ENCODE measurements at places on chromosomes 5 and 9.

DNA sequence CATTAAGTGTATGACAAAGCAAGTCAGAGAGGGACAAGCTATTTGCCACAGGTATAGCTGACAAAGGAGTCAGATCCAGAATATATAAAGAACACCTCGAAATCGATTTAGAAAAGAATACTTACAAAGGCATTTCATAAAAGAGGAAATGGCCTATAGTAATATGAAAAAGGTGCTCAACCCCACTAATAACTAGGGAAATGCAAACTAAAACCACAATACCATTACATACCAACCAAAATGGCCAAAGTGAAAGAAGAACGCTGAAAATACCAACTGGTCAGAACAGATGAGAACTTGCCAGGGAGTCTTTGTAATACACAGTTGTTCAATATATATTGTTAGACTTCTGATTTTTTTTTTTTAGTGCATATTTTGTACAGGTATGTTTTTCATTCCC is 152.9 kb downstream of the CDC42SE2 start:
- no peak for DNase-seq

GRCh38 chr5:8825139-8825757 is 720.6 kb downstream of the SEMA5A start:
- DNase-seq = no peak

GRCh38 chr5:143445776-143446175 is 42.3 kb upstream of the NR3C1 start:
- no peak for DNase-seq

DNA sequence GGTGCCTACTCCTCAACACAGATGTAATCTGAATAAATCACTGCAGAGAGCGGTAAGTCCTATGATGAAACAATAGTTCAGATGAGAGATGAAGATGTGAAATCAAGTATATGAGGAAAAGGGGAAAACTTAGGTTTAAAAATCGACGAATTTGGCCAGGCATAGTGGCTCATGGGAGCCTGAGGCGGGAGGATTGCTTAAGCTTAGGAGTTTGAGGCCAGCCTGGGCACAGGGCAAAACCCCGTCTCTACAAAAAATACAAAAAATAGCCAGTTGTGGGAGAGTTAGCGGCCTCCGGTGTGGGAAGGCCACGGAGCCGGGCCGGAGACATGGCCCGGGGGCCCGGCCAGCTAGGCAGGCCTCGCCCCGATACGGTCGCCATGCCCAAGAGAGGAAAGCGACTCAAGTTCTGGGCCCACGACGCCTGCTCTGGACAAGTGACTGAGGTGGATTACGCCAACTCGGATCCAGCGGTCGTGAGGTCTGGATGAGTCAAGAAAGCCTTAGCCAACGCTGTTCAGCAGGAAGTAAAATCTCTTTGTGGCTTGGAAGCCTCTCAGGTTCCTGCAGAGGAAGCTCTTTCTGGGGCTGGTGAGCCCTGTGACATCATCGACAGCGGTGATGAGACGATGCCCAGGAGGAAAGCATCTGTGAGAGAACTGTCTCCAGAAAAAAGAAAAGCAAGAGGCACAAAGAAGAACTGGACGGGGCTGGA is 62.8 kb upstream of the SUB1 start:
- DNase-seq = peak; percentile 80

DNA sequence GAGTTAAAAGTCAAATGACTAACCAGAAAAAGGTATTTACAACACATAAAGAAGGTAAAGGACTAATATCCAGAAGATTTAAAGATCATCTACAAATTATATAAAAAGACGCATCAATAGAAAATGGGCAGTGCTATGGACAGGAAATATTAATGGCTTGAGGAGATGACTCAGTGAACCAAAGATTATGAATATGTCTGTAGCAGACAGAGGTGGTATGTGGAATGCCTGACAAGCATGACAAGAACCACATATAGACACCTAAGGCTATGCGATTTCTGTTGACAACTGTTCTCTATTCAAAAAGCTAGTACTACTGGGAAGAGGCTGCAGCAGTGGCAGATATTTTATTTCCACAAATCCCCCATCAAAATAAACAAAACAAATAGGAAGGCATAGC is 177.0 kb upstream of the SH3GL2 start:
- DNase-seq = no peak

GRCh38 chr9:81430727-81431126 is 258.6 kb downstream of the TLE1 start:
- DNase-seq = no peak

- no peak for DNase-seq
Measured at GRCh38 chr9:85040821-85041465, 371.4 kb downstream of the NTRK2 start.

GRCh38 chr5:73369278-73369677 is 79.3 kb downstream of the FOXD1 start:
- no peak for DNase-seq

DNA sequence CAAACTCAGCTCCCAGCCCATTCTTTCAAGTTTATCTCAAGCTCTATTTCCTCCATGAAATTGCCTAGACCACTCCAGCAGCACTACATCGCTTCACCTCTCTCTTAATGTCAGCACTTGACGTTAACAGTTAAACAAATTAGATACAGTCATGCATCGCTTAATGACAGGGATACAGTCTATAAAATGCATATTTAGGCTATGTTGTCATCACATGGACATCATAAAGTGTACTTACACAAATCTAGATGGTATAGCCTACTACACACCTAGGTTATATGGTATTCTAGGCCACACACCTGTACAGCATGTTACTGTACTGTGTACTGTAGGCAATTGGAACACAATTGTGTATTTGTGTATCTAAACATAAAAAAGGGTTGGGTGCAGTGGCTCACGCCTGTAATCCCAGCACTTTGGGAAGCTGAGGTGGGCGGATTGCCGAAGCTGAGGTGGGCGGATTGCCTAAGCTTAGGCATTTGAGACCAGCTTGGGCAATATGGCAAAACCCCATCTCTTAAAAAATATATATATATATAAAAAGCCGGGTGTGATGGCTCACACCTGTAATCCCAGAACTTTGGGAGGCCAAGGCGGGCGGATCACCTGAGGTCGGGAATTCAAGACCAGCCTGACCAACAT is 13.4 kb upstream of the PCSK5 start:
- DNase-seq = no peak

GRCh38 chr5:158522776-158523175 is 576.9 kb downstream of the EBF1 start:
- DNase-seq = no peak

DNA sequence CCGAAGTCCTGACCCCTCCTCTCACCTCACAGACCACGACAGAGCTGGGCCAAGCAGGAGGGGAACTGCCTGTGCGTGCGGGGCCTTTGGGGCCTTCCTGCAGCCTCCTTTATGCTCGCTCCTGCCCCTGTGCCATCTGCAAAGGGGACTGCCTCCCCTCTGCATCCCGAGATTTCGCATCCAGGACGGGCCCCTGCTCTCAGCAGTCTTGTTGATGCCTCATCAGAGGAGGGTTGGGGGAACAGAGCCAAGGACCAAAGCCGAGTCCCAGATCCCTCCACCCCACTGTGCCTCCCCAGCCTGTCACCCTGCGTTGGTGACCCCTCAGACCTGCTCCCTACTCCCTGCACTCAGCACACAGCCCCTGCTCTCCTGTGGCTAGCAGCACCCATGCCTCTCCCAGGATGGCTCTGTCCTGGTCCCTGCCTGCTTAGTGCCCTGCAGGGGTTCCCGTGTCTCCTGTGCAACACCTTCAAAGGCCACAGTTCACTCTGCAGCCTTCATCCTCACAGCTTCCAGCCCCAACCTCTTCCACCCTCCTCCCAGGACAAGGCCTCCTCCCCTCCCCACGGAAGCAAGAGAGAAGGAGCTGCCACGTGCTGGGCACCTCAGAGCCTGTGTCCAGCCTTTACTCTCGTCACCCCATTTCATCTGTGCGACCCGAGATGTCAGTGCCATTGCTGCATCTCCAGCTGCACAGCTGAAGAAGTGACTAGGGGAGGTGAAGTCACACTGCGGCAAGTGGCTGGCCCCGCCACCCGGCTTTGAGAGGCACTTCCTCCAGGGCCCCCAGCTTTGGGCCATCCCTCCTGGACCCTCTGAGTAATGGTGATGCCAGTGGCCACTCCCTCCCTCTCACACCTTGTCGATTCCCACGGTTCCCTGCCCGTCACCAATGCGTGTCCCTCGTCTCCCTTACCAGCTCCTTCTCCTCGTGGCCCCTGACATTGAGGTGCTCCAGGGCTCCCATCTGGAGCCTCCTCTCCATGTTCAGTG is 62.6 kb upstream of the LRRTM2 start:
- no peak for DNase-seq

GRCh38 chr5:109838157-109838556 is 148.4 kb downstream of the MAN2A1 start:
- no peak for DNase-seq

GRCh38 chr9:13002740-13003139 is 227.9 kb downstream of the LURAP1L start:
- no peak for DNase-seq

DNA sequence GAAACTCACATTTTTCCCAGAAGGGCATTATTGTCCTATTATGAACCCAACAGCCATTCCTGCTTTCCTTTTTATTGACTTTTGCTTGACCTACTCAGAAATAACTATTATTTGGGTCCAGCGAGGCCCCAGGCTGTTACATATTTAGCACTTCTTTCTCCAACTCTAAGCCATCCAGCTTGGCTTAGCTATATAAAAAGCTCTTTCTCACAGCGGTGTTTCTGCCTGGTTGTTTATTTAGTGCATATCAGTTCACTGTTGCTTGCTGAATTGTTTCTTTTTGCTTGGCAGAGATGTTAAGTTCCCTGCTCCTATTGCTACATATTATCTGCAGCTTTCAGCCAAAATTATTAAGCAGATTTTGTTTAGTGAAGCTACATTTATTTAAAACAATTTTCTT is 1156.8 kb upstream of the SEMA6A start:
- DNase-seq = no peak

GRCh38 chr9:20732118-20732517 is 48.1 kb downstream of the FOCAD start:
- DNase-seq = peak; percentile 57

DNA sequence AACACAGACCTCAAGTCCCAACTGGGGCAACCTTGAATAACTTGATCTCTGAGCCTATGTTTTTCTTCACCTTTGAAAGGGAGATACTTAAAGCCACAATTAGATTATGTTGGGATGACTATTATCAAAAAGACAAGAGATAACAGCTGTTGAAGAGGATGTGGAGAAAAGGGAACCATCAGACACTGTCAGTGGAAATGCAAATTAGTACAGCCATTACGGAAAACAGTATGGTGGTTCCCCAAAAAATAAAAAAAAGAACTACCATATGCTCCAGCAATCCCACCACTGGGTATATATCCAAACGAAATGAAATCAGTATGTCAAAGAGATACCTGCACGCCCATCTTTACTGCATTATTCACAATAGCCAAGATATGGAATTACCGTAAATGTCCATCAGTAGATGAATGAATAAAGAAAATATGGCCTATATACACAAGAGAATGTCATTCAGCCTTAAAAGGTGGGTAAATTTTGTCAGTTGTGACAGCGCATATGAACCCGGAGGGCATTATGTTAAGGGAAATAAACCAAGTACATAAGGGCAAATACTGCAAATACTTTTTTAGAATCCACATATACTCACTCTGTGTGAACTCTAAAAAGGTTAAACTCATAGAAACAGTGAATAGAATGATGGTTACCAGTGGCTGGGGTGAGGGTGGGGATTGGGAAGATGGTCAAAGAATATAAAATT is 12.7 kb downstream of the FAT2 start:
- no peak for DNase-seq

DNA sequence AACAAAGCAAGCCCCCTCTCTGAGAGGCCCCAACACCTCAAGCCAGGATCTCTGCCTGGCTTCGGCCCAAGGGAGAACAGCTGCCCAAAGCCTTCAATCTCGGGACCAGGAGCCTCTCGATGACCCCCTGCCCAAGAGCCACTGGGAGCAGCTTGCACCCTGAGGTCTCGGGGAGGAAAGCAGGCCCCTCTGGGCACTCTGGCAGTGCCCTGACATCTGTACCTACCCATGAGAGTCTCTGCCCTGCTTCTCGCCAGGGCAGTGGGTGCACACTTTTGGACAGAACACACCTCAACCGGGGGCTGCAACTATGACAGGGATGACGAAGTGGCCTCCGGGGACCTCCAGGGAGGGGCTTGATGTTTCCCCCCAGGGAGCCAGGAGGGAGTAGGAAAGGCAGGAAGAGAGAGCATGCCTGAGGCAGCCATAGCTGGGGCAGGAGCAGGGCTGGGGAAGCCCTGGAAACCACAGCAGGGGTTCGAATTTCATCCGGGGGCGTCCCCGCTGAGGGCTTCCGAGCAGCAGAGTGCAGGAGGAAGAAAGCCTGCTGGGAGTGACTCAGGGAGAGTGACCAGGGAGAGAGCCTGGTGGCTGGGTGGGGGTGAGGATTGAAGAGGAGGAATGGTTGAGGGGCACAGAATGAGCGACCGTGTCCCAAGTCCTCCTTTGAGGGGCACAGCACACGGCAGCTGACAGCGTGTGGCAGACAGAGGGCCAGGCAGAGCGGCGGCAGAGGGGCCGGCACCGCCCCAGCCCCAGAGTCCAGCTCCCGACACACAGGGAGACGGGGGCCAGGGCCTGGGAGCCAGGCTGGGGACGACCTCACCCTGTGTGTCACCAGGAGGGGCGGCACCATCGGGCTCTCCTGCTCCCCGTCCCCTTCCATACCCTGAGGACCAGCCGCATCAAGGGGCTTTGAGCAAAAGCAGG is 1.8 kb downstream of the LPCAT1 start:
- DNase-seq = no peak

GRCh38 chr5:143554187-143554717 is 150.8 kb upstream of the NR3C1 start:
- no peak for DNase-seq

- DNase-seq = no peak
Measured at GRCh38 chr5:174834081-174834480, 109.7 kb downstream of the MSX2 start.

DNA sequence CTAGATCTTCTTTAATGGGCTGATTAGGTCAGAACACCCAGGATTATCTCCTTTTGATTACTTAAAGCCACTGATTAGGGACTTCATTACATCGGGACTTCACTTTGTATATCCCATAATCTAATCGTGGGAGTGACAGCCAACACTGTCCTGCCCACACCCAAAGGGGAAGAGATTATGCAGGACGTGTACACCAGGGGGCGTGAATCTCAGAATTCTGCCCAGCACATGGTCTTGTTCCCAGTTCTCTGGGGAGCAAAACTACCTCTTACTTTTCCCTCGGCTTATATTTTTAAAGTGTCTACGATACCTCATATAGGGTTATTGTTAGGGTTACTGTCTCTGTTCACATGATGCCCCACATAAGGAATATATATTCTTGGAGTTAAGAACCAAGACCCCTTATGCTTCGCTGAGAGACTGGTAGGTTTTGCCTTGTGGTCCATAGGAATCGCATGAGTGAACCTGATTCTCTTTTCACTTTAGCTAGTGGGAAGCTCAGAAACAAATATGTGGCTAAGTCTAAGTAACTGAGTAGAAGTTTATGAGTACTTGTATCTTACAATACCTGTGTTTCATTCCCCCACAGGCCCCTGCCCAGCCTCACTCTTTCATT is 192.7 kb downstream of the GNA14 start:
- DNase-seq = peak; percentile 26

GRCh38 chr9:107367727-107368502 is 84.8 kb downstream of the RAD23B start:
- no peak for DNase-seq

- no peak for DNase-seq
Measured at GRCh38 chr5:113384782-113385285, 50.0 kb downstream of the TSSK1B start.

Data from hematopoietic multipotent progenitor cell (in vitro differentiated cells).